ENCODE measurements at places on chromosomes 1 and 21.

- no peaks in the 10 kb centered on the region for H3K27me3 ChIP-seq
- peaks cover 3% of the 10 kb centered on the region for H3K4me1 ChIP-seq
- H3K27ac ChIP-seq = no peak overlapping the region
- H3K4me3 ChIP-seq = no peak overlapping the region
- peak; percentile 12 for DNase-seq
Observed at GRCh38 chr1:89953131-89953626, 41.7 kb upstream of the ZNF326 start.

DNA sequence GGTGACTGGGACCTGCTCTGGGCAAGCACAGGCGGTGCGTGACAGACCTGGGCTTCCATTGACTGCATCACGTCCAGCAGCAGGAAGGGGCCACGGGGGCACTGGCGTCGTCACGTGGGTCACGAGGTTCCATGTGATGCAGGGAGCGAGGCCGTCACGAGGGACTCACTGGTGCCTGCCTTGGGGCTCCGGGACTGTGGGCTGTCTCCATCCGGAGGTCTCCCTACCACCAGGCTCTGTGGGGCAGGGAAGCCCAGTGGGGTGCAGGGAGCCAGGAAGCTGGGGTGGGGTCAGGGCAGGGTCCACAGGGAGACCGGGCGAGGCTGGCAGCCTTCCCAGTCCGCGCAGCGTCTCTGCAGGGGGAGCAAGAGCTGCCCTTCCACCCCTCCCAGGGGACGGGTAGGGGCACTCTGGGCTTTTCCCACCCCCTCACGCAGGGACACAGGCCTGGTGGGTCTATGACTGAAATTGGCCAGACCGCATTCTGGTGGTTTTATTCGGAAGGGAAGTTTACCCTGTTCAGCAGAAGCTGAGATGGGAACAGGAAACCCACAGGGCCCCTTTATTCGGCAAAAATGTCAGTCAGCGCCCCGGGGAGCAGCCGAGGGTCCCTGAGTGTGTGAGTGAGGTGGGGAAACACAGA, 416 bp upstream of the TNFRSF14 start:
- peak overlapping the region; percentile 91 for H3K4me3 ChIP-seq
- peaks cover 46% of the 10 kb centered on the region for H3K4me1 ChIP-seq
- H3K27me3 ChIP-seq = no peaks in the 10 kb centered on the region

DNA sequence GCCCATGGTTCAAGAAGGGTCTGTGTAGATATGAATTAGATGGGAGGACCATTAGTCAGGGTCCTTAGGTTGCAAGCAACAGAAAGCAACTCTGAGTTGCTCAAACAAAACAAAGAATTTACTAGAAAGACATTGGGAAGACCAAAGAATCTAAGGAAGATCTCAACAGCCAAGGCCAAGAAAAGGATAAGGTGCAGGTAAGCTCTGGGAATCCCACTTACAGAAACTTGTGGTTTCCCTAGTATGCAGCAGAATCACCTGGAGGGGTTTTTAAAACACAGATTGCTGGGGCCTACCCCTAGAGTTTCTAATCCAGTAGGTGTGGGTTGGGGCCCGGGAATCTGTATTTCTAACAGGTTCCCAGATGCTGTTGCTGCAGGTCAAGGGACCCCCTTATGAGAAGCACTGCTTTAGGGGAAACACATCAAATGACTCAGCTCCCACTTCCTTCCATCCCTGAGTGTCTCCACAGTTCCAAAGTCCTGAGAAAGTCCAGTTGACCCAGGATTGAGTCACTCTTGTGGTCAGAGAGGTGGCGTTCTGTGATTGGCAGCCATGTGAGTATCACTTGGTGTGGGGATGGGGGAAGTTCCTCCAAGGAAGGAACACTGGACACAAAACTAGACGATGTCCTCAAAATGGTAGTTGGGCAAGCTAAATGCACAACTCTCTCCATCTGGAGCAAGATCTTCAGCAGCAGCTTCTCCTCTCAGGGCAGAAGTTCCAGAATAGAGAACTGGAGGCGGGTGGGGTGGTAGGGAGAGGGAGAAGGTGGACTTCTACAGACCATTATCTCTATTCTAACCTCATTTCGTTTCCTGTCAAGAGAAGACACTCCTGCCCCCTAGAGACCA, 24.2 kb upstream of the EYA3 start:
- DNase-seq = no peak
- no peak overlapping the region for H3K27ac ChIP-seq
- no peak overlapping the region for H3K4me3 ChIP-seq
- H3K27me3 ChIP-seq = no peaks in the 10 kb centered on the region
- H3K4me1 ChIP-seq = peaks cover 15% of the 10 kb centered on the region

DNA sequence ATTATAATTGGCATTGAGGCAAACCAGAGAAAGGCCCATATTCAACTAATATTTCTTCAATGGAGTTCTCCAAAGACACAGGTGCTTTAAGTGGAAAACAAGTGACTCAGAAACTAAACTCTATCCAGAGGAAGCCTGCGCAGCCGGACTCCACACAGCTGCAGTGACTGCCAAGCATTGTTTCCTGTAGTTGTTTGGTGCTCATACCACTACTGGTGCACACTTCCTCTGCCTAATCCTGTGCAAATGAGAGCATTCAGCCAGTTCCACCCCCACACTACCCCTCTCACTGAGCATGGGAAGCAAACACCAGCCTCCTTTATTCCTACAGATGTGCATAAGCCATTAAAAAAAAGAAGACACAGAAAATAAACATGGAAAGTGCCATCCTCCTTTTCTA, 102.9 kb downstream of the VAV3 start:
- peak; percentile 34 for DNase-seq
- H3K4me1 ChIP-seq = peaks cover 56% of the 10 kb centered on the region
- no peaks in the 10 kb centered on the region for H3K27me3 ChIP-seq
- H3K4me3 ChIP-seq = peak overlapping the region; percentile 22
- H3K27ac ChIP-seq = peak overlapping the region; percentile 19

DNA sequence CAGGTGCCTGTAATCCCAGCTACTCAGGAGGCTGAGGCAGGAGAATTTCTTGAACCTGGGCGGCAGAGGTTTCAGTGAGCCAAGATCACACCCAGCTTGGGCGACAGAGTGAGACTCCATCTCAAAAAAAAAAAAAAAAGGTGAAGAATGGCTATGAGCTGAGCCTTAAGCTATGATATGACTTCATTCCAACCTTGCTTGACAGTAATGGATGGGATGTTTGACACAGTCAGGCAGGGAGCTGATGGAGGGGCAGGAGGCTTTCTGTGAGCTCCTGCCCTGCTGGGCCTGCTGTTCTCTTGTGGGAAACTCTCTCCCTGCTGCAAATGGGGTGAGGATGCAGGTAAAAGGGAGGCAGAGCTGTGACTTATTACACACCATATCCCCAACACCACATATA, 27.6 kb downstream of the NCF2 start:
- no peak overlapping the region for H3K27ac ChIP-seq
- H3K4me1 ChIP-seq = peaks cover 11% of the 10 kb centered on the region
- DNase-seq = no peak
- H3K4me3 ChIP-seq = no peak overlapping the region
- peaks cover 13% of the 10 kb centered on the region for H3K36me3 ChIP-seq

DNA sequence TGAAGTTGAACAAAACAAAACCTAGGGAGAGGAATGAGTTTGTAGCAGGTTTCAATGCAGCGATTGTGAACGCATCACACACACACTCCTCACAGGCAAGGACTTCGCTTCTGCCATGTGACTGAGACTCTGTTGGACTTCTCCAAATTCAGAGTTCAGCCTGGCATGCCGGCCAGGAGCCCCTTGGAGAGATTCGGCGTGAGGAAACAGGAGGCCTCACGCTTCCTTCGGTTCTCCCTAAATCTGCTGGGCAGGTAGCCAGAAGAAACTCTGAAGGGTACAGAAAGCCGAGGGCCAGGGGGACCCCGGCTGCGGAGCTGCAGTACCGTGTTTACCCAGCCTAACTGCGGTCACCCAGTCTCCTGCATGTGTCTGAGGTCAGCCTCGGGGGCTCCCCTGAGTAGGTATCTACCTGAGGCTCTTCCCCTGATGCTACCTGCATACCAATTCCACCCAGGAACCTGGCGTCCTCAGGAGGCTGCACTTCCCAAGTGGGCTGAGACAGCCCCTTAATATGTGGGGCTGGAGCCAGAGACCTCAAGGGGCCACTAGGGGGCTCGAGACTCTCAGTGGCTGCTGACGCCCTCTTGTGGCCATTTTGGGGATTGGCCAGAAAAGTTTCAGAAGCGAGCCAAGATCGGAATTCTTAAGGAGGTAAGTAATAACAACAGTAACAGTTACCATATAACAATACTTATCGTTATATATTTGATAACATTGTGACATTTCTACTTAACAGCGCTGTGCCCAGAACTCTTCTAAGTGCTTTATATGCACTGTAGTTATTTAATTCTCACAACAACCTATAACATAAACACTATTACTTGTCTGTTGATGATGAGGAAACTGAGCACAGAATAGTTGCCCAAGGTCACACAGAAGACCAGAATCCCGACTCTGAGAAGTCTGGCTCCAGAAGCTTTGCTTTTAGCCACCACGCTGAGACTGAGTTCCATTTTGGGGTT, 2.7 kb upstream of the ANXA9 start:
- H3K27me3 ChIP-seq = no peaks in the 10 kb centered on the region
- H3K36me3 ChIP-seq = no peaks in the 10 kb centered on the region
- peaks cover 22% of the 10 kb centered on the region for H3K4me1 ChIP-seq
- DNase-seq = peak; percentile 92

DNA sequence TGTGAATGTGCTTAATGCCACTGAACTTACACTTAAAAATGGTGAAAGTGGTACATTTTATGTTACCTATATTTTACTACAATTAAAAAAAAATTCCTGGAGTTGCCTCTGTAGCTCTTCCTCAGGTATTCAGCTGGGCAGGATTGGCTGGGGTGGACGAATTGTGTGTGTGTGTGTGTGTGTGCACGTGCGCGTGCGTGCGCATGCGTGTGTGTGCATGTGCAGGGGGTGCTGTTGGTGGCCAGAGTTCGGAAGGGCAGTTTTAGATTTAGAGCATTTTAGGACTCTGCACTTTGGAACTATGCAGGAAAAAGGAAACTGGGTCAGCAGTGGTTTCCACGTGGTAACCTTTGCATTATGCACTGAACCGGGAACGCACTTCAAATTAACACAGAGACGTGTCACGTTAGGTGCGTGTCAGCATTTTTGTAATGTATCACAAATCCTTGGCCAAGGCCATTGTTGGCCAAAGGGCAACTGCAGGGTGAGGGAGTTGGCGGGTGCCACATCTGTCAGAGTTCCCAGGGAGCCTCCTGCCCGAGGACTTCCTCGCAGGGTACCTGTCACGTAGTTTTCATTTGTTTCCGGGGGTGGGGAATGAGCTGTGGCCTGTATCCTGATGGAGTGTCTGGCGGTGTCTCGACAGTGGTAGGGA, 312.8 kb downstream of the CAMTA1 start:
- no peaks in the 10 kb centered on the region for H3K27me3 ChIP-seq
- H3K36me3 ChIP-seq = no peaks in the 10 kb centered on the region
- no peaks in the 10 kb centered on the region for H3K4me1 ChIP-seq
- H3K27ac ChIP-seq = no peak overlapping the region
- H3K4me3 ChIP-seq = no peak overlapping the region

DNA sequence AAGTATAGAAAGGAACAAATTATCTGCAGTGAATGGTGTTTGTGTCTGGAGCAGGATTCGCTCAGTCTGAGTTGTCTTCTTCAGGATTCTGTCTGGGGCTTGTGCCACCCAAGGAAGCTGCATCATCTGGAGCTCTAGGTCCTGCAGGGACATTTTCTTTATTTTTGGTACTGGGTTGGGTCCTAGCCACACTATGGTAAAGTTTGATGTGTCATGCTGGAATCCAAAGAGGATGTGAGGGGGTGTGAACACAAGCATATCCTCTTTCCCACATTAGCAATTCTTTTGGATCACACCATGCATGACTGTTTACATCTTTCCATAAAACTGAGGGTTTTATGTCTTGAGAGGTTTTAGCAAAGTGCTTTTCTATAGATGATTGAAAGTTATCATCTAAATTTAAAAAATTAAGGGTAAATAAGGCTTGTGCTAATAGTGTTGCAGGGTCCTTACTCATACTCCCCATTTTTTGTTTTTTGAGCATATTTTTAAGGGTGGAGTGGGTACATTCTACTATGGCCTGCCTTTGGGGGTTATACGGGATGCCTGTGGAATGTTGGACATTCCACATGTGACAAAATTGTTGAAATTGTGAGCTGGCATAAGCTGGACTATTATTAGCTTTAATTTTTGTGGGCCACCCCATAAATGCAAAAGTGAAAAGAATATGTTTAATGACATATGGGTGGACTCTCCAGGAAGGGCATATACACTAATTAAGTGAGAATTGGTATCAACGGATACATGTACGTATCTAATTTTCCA, 152.0 kb upstream of the HMCN1 start:
- DNase-seq = no peak
- no peaks in the 10 kb centered on the region for H3K36me3 ChIP-seq
- no peaks in the 10 kb centered on the region for H3K27me3 ChIP-seq
- H3K4me1 ChIP-seq = no peaks in the 10 kb centered on the region
- no peak overlapping the region for H3K4me3 ChIP-seq

GRCh38 chr1:168223681-168224540, 1.9 kb upstream of the SFT2D2 start:
- no peak for DNase-seq
- H3K4me3 ChIP-seq = no peak overlapping the region
- peaks cover 27% of the 10 kb centered on the region for H3K4me1 ChIP-seq
- no peaks in the 10 kb centered on the region for H3K27me3 ChIP-seq

GRCh38 chr21:18006691-18007090, 187.5 kb upstream of the C21orf91 start:
- no peaks in the 10 kb centered on the region for H3K4me1 ChIP-seq
- DNase-seq = no peak
- H3K27me3 ChIP-seq = no peaks in the 10 kb centered on the region
- H3K27ac ChIP-seq = no peak overlapping the region
- no peaks in the 10 kb centered on the region for H3K36me3 ChIP-seq

DNA sequence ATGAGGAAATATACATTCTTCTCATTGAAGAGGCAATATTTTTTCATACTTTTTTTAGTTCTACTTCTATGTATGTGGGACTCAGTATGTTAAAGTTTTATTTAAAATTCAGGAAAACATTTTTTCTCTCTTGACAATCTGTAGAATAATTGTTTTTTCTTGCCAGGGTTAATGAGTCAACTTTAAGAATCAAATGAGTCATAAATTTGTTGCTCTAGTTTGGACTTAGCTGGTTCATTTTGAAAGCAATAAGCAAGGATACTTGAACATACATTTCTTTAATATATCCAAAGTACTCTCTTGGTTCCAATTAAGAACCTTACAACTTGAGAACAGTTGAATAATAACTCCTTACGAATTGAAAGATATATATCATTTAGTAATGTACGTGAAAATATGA, 1145.3 kb upstream of the B3GALT2 start:
- H3K4me3 ChIP-seq = no peak overlapping the region
- H3K27me3 ChIP-seq = no peaks in the 10 kb centered on the region
- H3K4me1 ChIP-seq = no peaks in the 10 kb centered on the region
- no peak for DNase-seq

DNA sequence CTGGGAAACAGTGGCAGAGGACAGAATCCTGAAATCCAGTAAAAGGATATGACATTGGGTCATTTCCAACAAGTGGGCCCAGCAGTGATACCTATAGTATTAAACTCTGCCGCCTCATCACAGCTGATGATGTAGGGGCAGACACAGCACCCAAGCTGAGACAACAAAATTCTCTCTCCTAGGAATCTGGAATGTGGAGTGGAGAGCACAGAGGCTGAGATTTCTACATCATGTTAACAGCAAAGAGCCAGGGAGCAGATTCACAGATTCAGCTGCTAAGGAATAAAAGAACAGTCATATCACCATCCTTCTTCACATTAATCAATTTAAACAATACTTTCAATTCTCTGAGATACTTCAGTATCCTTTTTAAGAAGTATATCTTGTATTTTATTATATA, 61.9 kb downstream of the CRP start:
- H3K36me3 ChIP-seq = no peaks in the 10 kb centered on the region
- H3K27ac ChIP-seq = no peak overlapping the region
- no peak for DNase-seq
- no peaks in the 10 kb centered on the region for H3K4me1 ChIP-seq
- H3K27me3 ChIP-seq = no peaks in the 10 kb centered on the region
